ENCODE measurements at places on chromosomes 7 and 10.

- no peak for DNase-seq
These were observed 20.8 kb upstream of the RELN start for GRCh38 chr7:104010052-104010909.

GRCh38 chr10:11551916-11552602 lies 59.4 kb downstream of the USP6NL start:
- DNase-seq, result no peak

- no peak for DNase-seq
These were observed 330.1 kb upstream of the PHF14 start for GRCh38 chr7:10643545-10643944.

DNA sequence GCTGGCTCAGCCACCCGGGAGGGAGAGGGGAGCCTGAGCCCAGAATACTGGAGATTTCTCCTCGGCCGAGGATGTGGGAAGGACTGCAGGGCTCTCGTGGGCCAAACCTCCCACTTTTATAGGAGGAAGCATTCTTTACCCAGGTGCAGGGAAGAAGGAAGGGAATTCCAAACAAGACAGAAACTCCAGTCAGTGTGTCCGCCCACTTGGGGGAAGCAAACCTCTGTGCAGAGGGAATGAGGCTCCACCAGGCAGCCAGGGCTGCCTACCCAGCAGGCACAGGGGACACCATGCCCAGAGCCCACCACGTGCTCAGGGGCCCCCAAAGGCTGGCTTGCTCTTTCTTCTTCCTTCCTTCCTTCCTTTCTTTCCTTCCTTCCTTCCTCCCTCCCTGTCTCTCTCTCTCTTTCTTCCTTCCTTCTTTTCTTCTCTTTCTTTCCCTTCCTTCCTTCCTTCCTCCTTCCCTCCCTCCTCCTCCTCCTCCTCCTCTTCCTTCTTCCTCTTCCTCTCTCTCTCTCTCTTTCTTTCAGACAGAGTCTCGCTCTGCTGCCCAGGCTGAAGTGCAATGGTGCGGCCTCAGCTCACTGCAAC lies 15.4 kb upstream of the FZD9 start:
- DNase-seq, result no peak

GRCh38 chr7:71770269-71770907 lies 638.4 kb downstream of the GALNT17 start:
- no peak for DNase-seq

DNA sequence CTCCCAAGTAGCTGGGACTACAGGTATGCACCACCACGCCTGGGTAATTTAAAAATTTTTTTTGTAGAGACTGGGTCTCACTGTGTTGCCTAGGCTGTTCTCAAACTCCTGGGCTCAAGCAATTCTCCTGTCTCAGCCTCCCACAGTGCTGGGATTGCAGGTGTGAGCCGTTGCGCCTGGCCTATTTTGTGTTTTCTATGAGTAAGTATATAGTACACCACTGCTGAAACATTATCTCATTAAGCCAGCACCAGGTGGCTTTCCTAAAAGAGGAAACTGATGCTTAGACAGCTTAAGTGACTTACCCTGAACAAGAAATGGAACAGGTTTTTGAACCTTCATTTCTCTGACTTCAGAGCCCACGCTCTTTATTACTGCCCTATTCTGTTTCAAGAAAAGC lies 7.8 kb upstream of the PTPN12 start:
- no peak for DNase-seq

GRCh38 chr7:50335795-50336754 lies 31.6 kb downstream of the IKZF1 start:
- DNase-seq, result no peak

- no peak for DNase-seq
These were observed 137.5 kb upstream of the FZD1 start for GRCh38 chr7:91126762-91127161.

DNA sequence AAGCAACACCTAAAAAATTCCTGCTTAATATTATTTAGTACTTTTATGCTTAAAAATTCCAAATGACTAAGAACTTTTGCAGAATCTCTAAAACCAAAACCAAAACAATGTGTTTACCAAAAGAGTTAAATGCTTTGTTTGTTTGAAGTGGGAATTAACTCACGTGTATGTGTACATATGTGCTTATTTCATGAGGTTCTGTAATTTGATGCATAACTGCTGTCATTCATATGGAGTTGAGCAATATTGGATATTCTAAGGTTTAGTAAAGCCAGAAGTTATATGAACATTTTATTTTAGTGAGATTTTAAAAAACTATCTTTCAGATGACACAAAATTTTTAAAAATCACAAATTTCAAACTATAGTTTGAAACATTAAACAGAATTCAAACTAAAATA lies 157.1 kb downstream of the PIP4K2A start:
- no peak for DNase-seq

DNA sequence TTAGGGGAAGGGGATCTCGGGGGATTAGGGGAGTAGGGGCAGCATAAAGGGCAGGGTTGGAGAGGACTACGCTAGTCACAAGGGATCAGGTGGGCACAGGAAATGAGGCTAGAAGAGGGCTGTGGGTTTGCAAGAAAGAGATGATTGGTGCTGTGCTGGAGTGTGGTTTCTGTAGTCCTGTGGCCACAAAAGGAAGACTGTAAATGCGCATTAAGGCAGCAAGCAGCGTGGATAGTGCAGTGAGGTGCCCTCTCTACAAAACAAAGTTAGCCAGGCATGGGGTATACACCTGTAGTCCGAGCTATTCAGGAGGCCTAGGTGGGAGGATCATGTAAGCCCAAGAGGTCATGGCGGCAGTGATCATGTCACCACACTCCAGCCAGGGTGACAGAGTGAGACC lies 212.1 kb downstream of the MLLT10 start:
- DNase-seq, result no peak

Data from posterior cingulate gyrus (tissue), 11 donors.